ENCODE measurements at places on chromosomes 11 and 22.

GRCh38 chr11:123454060-123454651 lies 24.1 kb downstream of the GRAMD1B start:
- no peak for DNase-seq

DNA sequence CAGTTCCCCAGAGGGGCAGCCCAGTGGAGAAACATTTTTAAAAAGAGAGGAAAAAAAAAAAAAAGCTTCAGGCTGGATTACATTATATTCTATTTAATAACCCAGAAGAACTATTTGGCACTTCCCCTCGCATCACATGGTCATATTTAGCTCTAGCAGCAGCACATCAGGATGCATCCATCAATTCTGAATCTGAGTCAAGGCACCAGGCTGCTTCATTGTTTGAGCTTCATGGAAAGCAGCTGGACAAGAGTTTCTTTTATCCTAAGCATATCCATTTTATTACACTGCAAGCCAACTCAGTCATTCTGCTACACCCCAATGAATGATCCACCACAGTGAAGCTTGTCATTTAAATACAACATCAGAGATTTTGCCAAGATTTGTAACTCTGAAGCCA lies 10.0 kb downstream of the SPTY2D1 start:
- DNase-seq: no peak

DNA sequence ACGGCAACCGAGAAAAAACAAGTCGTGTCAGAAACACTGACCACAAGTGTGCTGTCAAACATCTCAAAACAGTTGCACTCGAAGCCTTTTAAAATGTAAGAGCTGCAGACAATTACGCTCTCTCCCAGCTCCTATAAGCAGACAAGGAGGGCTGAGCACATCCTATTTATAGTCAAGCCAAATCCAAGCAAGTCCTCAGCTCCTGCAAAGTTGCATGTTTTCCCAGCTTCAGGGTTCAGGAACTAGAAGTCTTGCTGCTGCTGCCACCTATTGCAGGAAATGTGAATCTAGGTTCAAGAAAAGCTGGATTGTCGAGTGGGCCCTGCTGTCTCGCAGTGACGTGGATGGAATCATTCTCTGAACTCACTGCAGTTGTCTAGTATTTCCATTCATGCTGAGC lies 15.5 kb downstream of the EFCAB6 start:
- no peak for DNase-seq

DNA sequence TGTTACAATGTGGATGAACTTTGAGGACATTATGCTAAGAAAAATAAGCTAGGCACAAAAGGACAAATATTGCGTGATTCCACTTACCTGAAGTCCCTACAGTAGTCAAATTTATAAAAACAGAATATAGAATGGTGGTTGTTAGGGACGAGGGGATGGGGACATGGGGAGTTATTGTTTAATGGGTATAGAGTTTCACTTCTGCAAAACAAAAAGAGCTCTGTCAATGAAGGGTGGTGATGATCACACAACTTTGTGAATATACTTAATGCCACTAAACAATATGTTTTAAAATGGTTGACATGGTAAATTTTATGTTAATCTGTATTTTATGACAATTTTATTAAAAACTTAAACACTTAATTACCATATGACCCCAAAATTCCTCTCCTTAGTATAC lies 26.1 kb downstream of the INTS4 start:
- no peak for DNase-seq

DNA sequence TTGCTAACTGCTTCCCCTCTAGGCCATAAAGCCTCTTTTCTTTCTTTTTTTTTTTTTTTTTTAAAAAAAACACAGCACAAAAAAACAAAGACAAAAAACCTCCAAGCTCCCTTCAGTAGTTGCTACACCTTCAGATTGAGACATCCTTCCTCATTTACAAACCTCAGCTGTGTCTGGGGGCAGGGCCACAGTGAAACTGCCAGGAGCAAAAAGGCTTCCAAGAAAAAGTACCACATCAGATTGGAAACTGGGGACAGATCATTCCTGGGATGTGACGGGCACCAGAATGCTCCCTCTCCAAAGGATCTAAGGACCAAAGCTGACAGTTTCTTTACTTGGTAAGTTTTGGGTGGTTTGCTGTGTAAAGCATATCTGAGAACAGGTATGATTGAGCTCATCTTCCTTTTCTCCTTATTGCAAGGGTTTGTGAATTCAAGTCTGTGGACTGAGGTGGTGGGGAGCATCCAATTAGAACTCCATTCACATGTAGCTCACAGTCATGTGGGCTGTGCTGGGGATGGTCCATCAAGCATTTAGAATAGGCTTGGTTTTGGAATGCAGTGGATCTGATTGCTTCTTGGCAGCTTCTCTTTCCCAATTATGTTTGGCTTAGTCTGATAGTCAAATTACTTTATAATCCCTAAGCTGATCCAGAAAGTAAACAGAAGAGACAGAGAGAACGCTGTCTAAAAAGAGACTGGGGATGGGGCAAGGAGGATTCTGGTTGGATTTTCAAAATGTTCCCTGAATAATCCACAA lies 705 bp downstream of the BBOX1 start:
- DNase-seq: no peak

- DNase-seq: no peak
These were observed 224.9 kb downstream of the DSCAML1 start for GRCh38 chr11:117572129-117572528.

DNA sequence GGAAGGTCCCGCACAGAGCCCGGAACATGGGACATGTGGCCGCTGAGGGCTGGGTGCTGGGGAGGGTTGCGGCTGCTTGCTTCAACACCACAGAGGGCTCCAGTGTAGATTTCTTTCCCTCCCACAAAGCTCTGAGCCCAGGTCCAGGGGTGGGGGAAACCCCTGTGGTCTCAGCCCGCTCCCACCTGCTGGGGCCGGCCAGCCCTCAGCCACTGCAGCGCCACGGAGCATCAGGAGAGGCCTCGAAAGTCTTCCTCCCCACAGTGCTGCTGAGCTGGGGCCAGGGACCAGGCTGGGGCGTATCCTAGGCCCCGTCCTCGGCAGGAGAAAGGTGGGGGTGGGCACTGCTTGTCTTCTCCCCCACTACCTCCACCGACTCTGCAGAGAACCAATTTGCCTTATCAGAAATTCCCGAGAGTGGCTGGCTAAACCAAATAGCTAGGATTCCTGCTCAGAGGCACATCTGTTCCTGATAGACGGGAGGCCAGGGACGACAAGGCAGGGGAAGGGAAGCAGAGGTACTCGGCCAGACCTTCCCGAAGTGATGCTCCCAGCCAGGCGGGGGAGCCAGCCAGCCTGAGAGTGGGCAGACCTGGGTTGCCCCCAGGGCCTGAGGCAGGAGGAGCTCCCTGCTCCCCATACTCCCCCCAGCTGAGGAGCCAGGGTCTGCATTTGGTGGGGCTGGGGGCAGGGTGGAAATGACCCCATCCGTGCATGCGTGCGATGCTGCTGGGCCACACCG lies 18.7 kb downstream of the IGF2 start:
- no peak for DNase-seq

DNA sequence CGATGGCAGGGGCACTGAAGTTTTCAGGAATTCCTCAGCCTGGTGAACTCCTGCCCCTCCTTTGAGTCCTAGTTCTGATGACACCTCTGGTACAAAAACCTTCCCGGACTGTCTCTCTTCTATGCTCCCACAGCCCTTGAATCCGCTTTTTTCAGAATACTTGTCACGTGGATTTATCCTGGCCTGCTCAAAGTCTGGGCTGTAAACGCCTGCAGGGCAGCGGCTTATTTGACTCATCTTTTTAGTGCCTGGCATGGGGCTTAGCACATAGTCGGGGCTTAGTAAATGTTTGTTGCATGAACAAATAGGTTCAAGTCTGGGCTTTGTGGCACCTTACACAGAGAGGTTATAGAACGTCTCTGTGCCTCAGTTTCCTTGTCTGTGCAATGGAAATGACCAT lies 13.4 kb upstream of the KCNJ11 start:
- DNase-seq: no peak

DNA sequence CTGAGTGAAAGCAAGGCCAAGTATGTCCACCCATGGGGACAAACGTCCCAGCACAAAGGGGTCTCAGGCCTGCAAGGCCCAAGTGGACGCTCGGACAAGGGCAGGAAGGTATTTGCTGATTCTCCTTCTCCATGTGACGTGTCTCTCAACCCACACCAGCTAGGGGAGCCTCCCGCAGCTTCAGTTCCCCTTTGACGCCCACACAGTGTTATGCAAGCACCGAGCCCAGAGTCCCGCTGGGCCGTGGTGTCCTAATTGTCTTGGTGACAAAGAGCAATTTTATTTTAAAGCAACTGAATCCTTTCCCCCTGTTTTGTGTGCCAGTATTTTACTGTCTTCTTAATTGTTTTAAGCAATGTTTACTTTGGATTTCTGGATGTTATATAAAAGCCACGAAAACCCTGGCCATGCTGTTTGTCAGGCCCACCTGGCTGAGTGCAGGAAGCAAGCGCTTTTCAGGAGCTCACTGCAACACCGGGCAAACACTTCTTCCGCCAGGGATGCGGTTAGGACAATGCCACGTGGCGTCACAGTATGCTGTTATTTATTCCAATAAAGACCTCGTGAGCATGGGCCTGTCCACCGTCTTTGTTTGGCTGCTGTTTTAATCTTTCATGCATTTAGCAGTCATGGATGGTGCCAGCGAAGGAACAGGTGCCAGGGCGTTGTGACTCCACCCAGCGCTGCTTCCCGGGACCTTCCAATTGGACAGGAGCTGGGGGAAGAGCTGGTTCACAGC lies 8.2 kb upstream of the PARVG start:
- no peak for DNase-seq

DNA sequence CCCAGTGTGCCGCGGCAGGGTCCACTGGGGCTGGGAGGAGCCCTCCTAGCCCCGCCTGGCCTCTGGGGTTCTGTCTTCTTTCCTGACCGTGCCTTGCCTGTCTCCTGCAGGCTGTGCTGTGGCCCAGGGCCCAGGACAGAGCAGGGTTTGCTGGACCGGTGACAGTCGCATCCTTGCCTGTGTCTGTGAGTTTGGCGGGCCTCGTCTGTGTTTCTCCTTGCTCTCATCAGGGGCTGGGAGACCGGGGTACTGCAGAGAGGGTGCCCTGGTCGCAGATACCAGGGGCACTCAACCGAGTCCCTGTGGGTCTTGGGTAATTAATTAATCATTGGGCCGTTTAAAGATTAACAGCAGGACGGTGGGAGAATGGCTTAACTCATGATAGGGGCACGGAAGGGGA lies 29.9 kb downstream of the RPL3 start:
- DNase-seq: no peak

- DNase-seq: no peak
These were observed 92.3 kb upstream of the FGF3 start for GRCh38 chr11:69911310-69912160.

DNA sequence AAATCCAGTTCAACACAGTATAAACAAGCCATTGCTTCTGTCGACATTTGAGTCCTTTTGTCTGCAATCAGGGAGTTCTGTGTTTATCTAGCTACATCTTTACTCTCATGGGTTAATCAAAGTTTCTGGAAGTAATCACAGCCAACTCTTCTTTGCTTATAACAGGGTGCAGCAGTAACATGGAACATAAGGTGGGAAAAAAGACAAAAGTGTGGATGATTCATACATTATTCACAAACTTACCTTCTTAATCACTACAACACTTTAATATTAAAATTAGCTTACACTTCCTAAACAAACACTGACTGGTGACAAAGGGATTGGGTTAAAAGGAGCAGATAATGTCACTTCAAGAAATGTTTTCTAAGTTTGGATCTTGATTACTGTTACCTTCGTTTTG lies 44.7 kb downstream of the SNX19 start:
- no peak for DNase-seq

Data from NCI-H1417 treated with DMSO at 0.1 percent for 48 hours (cell line).